ENCODE measurements at places on chromosomes 2 and 18. TPM values are rescaled to one million over a fixed set of nuclear protein-coding genes. Genes with fewer than 3 reads are reported as not detected.

DNA sequence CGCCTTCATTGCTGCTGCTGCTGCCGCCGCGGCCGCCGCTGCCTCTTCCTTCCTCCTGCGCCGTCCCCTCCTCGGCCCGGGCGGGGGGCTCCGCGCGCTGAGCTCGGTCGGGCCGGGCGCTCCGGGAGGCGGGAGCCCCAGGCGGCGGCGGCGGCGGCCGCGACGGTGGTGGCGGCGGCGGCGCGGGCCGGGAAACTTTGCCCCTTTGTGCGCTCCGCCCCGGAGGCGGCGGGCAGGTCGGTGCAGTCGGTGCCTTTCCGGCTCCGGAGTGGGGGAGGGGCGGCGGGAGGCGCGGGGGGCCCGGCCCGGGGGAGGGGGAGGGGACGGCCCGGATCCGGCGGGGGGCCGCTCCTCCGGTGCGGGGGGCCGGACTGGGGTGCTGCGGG, 205 bp downstream of the TET3 start:
- H3K4me1 ChIP-seq, result peaks cover 36% of the 10 kb centered on the region
- peaks cover 31% of the 10 kb centered on the region for H3K36me3 ChIP-seq
- peak overlapping the region; percentile 100 for H3K27ac ChIP-seq
- H3K4me3 ChIP-seq, result peak overlapping the region; percentile 66

GRCh38 chr2:157830696-157831570, 45.2 kb downstream of the ACVR1 start:
- H3K4me3 ChIP-seq, result no peak overlapping the region
- peak; percentile 67 for DNase-seq
- H3K27me3 ChIP-seq, result no peaks in the 10 kb centered on the region

DNA sequence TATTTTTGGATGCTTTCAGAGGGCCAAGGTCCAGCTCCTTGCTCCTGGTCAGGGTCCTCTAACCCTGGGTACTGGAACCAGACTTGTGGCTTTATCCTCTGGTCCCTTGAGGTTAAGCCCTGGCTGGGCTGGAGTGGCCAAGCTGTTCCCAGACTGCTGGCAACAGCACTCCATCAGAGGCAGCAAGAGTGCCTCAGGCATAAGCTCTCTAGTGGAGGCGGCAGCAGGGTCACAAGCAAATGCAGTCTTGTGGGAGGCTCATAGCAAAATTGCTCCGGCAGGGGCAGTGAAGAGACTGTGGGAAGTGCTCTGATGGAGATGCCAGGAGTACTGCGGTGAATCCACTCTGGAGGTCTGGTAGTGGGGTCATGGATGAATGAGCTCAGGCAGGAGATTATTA, 128.9 kb upstream of the OTOS start:
- no peak overlapping the region for H3K4me3 ChIP-seq
- no peak for DNase-seq
- H3K27ac ChIP-seq, result no peak overlapping the region
- no peaks in the 10 kb centered on the region for H3K4me1 ChIP-seq
- no peaks in the 10 kb centered on the region for H3K27me3 ChIP-seq

DNA sequence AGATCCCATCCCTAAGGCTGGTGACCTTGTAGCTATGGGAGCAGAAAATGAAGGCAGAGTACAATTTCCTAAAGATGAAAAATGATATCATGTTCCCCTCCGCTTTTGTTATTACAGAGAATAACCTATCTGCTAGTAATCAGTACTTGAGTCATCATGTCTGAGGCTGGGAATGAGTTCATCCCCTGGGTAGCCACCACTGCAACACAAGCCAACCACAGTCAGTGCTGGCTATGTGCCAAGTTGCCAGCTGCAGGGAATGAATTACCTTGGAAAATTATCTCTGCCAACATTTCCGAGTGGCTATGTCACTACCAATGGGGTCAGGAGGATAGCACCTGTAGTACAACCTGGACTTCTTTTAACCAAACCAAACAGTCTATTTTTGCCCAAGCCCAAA, 1094.7 kb upstream of the DDX18 start:
- H3K4me3 ChIP-seq, result no peak overlapping the region
- no peaks in the 10 kb centered on the region for H3K36me3 ChIP-seq
- no peak for DNase-seq
- H3K4me1 ChIP-seq, result no peaks in the 10 kb centered on the region

- DNase-seq, result no peak
- no peaks in the 10 kb centered on the region for H3K4me1 ChIP-seq
- H3K36me3 ChIP-seq, result no peaks in the 10 kb centered on the region
- no peaks in the 10 kb centered on the region for H3K27me3 ChIP-seq
- no peak overlapping the region for H3K27ac ChIP-seq
- no peak overlapping the region for H3K4me3 ChIP-seq
Observed at GRCh38 chr18:69383186-69383585, 17.5 kb upstream of the DOK6 start.

GRCh38 chr2:45901468-45902032, 250.1 kb downstream of the PRKCE start:
- no peaks in the 10 kb centered on the region for H3K4me1 ChIP-seq
- no peak for DNase-seq
- no peaks in the 10 kb centered on the region for H3K27me3 ChIP-seq
- no peak overlapping the region for H3K27ac ChIP-seq
- H3K4me3 ChIP-seq, result no peak overlapping the region

- H3K27me3 ChIP-seq, result no peaks in the 10 kb centered on the region
- H3K27ac ChIP-seq, result no peak overlapping the region
- no peaks in the 10 kb centered on the region for H3K36me3 ChIP-seq
- H3K4me3 ChIP-seq, result no peak overlapping the region
- DNase-seq, result no peak
- no peaks in the 10 kb centered on the region for H3K4me1 ChIP-seq
Observed at GRCh38 chr2:8378016-8378810, 303.6 kb upstream of the ID2 start.

GRCh38 chr2:84654414-84654813, 138.1 kb downstream of the DNAH6 start:
- H3K4me1 ChIP-seq, result no peaks in the 10 kb centered on the region
- H3K27me3 ChIP-seq, result no peaks in the 10 kb centered on the region
- no peak overlapping the region for H3K4me3 ChIP-seq
- H3K36me3 ChIP-seq, result no peaks in the 10 kb centered on the region
- DNase-seq, result no peak

DNA sequence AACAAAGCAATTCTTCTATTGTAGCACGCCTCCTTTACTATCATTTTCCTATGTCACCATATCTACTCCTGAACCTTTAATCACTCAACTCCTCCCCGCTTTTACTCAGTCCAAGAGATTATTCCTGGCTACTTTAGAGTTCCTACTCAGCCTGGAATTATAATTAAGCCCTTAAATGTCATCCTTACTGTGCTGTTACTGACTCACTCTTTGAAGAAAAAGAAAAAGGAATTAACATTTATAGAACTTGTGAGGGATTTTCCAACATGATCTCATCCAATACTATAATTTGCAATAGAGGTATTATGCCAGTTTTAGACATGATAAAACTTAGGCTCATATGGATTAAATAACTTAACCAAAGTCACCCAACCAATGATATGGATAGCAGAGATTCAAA, 61.7 kb downstream of the CCDC88A start:
- no peaks in the 10 kb centered on the region for H3K4me1 ChIP-seq
- no peak overlapping the region for H3K4me3 ChIP-seq
- H3K27ac ChIP-seq, result no peak overlapping the region
- DNase-seq, result no peak
- H3K27me3 ChIP-seq, result no peaks in the 10 kb centered on the region

GRCh38 chr2:219830353-219830738, 202.9 kb downstream of the SLC4A3 start:
- DNase-seq, result no peak
- H3K36me3 ChIP-seq, result peaks cover 5% of the 10 kb centered on the region
- no peak overlapping the region for H3K4me3 ChIP-seq
- H3K4me1 ChIP-seq, result no peaks in the 10 kb centered on the region
- H3K27ac ChIP-seq, result no peak overlapping the region

DNA sequence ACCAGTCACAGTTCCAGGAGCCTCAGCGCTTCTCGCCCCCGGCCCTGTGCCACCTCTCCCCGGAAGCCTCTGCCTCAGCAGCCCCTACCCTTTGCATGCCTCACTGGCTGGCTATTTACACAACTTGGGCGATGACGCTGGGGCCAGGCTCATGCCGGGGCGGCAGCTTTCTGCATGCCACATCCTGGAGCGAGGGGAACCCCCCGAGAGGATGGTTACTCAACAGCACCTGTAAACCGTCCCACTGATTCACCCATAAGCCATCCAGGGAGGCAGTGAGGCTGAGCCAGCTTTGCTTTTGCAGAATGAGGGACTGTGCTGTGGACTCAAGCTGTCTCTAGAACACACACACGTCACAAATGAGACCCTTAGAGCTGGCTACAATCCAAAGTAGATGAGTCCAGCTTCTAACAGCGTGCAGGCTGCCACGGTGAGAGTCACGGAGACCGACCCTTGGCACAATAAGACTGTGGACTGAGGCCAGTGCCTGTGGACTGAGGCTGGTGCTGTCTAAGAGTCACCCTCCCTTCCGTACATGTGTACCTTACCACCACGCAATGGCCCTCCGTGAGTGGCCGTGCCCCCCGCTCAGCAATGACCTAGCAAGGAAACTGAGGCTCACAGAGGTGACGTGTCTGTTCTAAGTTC, 45.6 kb upstream of the ODC1 start:
- no peak overlapping the region for H3K4me3 ChIP-seq
- peaks cover 18% of the 10 kb centered on the region for H3K4me1 ChIP-seq
- no peaks in the 10 kb centered on the region for H3K27me3 ChIP-seq
- H3K36me3 ChIP-seq, result no peaks in the 10 kb centered on the region
- no peak for DNase-seq
- no peak overlapping the region for H3K27ac ChIP-seq

DNA sequence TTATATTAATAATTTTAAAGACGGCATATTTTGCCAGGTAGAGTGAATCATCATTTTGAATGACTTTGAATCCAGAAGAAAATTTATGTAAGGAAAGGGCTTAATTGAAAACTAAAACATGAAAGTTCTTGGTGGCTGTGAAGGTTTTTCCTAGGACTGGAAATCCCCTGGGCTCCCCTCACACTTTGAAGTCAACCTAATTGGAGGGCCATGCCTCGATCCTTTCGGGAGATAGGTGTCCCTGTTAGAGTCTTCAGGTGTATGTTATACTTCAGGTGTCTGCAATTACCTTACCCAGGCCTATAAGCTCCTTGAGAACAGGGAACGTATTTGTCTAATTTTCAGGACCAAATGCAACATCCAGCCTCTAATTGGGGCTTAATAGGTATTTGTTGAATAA, 73.0 kb downstream of the ARL4C start:
- peaks cover 22% of the 10 kb centered on the region for H3K4me1 ChIP-seq
- H3K27ac ChIP-seq, result no peak overlapping the region
- no peaks in the 10 kb centered on the region for H3K36me3 ChIP-seq
- DNase-seq, result no peak

DNA sequence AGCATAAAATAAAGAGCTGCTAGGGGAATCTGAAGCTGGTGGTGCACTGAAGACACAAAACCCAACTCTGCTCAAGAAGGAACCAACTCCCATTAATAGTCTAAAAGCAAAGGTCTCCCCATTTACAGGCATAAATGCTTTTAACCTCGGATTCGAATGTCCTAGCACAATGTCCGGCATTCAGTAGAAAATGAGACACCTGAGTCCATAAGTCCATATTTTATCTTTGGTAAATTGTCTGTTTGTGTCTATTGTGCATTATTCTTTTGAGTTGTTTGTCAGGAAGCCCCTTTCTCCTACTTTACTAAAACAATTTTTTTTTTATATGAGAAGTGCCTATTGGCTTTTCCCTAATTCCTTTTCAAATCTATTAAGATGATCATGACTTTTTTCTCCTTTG, 179.5 kb upstream of the SMAD7 start:
- H3K36me3 ChIP-seq, result no peaks in the 10 kb centered on the region
- H3K27ac ChIP-seq, result no peak overlapping the region
- H3K27me3 ChIP-seq, result no peaks in the 10 kb centered on the region
- no peak overlapping the region for H3K4me3 ChIP-seq

- no peak for DNase-seq
- no peak overlapping the region for H3K4me3 ChIP-seq
- no peaks in the 10 kb centered on the region for H3K36me3 ChIP-seq
- peaks cover 4% of the 10 kb centered on the region for H3K4me1 ChIP-seq
- H3K27me3 ChIP-seq, result no peaks in the 10 kb centered on the region
Observed at GRCh38 chr2:232363784-232364615, 14.6 kb upstream of the ALPP start.

DNA sequence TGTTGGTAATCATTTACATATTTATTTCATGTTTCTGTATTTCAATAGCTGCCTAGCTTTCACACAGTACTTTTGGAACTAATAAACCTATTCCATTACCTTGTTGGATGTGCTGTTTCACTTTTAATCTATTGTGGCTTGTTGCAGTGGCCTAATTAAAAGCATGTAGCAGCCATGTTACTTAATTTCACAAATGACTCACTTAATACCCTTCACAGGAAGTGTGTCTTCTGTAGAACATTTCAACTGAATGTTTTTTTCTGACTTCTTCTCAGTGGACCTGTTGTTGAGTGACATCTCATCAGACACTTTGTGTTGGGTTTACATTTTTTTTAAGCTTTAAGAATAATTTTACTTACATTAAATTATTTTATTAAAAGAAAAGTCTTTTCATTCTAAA, 260.5 kb upstream of the THUMPD2 start:
- no peaks in the 10 kb centered on the region for H3K36me3 ChIP-seq
- no peak overlapping the region for H3K4me3 ChIP-seq
- H3K27me3 ChIP-seq, result peaks cover 4% of the 10 kb centered on the region
- no peaks in the 10 kb centered on the region for H3K4me1 ChIP-seq

DNA sequence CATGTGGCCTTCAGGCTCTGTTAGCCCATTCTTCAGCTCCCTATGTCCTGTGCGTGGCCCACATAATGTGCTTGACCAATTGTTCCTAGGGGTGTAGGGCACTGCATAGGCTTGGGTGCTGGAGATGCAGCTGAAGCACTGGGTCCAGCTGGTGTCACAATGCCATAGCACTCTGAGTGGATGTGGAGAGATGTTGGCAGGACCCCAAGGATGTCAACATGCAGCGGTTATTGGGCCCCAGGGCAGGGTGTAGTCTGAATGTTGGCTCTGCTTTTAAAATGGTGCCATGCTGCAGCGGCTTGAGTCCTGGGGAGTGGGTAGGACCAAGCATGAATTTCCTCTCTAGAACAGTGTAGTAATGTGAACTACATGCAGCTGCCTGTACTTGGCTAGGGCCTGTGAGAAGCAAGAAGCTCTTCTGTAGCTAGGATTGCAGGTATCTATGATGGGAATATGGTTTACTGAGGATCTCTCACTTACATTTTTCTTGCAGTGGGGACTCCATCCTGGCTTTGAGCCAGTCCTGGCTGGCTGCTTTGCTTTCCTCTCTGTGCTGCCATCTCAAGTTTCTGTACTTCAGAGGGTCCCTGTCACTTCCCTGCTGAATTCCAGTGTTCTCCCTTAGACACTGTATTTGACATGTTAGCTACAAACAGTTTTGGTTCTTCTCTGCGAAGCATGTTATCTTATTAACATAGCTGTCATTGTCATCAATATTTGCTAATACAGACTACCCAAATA, 148.4 kb downstream of the CSRNP3 start:
- no peaks in the 10 kb centered on the region for H3K36me3 ChIP-seq
- no peak overlapping the region for H3K27ac ChIP-seq
- H3K27me3 ChIP-seq, result peaks cover 11% of the 10 kb centered on the region
- DNase-seq, result no peak
- no peak overlapping the region for H3K4me3 ChIP-seq

Gene CPLX4
- not detected for total RNA-seq

Gene POTEI
- 1.2 TPM for total RNA-seq

Gene PTH2R
- 0.12 TPM for total RNA-seq

Gene GALR1
- not detected for total RNA-seq

Gene UGT1A5
- total RNA-seq, result not detected

Gene NCKAP5
- total RNA-seq, result 0.30 TPM

Gene SCN1A
- total RNA-seq, result not detected

Gene KIAA1328
- 5.2 TPM for total RNA-seq
